ENCODE measurements at places on chromosomes 3 and 15.

DNA sequence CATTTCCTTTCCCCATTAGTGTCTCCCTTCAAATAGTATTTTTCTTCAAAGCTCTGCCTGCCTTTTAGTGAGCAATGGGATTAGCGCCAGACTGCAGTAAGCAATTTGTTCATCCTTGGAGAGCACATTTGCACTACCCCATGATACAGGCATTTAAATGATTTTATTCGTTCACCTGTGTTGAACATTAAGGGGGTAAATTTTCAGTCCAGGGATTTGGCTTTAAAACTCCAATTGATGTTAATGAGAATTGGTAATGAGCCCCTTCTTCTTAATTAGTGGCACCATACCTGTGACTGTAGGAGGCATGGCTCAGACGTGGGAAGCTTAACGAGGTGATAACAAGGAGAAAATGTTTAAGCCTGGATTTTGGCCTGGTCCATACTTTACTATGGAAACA, 161.4 kb upstream of the NANOGP8 start:
- no peak for DNase-seq

GRCh38 chr3:32592696-32593353, 22.2 kb upstream of the DYNC1LI1 start:
- DNase-seq: no peak

DNA sequence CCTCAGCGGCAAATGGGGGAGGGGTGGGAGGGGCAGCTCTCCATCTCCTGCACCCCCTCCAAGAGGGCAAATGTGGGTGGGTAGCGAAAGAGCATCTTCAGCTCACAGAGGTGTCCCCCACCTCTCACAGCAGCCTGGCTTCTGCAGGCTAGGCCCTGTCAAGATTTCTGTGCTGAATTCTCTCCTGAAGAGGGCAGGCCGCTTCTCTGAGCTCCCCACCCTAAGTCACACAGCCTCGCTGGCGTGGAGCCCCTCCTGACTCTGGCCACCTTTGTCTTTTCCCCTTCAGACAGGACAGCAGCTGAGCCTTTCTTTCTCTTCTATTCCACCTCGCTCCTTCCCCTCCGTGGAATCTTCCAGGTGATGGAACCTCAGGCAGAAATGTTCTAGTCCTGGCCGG, 26.3 kb upstream of the ADAMTS7 start:
- no peak for DNase-seq

DNA sequence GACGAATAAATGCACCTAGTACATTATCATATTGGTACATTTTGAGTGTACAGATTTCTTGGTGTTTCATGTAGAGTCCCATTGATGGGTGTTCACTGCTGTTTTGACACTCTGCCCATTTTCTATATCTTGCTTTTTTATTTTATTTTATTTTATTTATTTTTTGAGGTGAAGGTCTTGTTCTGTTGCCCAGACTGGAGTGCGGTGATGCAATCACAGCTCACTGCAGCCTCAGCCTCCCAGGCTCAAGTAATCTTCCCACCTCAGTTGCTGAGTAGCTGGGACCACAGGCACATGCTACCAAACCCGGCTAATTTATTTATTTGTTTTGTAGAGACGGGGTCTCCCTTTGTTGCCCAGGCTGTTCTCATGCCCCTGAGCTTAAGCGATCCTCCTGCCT, 44.2 kb downstream of the DNAJC13 start:
- DNase-seq: no peak

DNA sequence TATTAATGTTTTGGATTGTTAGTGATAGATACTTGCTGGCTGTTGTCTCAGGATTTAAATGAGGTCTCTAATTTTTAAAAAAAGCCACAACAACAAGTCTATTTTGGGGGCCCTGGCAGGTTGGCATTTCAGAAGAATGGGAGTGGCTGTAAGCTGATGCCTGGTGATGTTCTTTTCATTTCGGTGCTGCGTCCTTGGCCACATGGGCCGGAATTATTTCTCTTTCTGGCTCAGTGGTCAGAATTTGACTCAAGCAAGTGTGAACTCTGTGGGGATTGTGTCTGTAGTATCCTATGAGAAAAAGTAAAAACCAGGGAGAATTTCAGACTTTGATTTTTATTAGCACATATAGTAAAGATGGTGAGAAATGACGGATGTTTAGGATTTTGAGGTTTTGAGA, 203.0 kb downstream of the AKAP13 start:
- DNase-seq: peak; percentile 40

GRCh38 chr3:198079771-198080520, 119.9 kb downstream of the LMLN start:
- DNase-seq: peak; percentile 27

DNA sequence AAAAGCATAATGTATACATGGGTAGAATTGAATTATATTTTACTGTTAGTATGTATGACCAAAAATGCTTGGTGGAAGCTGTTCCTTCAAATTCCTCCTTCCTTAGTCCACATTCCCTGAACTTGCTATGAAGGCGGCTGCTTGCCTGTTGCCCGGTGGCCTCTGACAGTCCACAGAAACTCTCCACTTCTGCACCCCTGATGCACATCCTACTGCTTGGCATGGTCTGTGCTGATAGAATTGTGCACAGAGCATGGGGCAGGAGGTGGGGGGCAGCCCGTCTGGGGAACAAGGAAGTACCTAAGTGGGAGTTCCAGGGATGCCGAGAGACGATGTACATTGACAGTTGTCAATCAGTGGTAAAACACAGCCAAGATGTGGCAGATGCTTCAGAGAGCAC, 33.7 kb upstream of the GABRB3 start:
- DNase-seq: no peak

- peak; percentile 13 for DNase-seq
Observed at GRCh38 chr15:94451466-94451865, 220.1 kb downstream of the MCTP2 start.

- DNase-seq: no peak
Observed at GRCh38 chr15:95948411-95948810, 382.1 kb upstream of the NR2F2 start.

DNA sequence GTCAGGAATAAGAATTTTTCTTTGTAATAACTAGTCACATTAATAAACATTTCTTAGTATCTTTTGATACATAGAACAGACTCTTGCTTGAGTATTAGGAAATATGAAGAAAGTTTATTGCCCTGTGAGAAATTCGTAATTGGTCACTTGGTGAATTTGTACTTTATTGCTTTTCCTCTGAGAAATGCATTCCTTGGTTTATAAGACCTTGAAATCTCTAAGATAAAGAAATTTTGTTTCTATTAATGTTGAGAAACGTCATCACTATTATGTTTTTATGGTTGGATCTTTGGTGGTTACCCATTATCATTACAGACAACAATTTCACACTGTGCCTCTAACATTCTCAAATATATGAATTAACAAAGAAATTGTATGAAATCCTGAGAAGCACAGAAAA, 652.0 kb upstream of the NECTIN3 start:
- no peak for DNase-seq

DNA sequence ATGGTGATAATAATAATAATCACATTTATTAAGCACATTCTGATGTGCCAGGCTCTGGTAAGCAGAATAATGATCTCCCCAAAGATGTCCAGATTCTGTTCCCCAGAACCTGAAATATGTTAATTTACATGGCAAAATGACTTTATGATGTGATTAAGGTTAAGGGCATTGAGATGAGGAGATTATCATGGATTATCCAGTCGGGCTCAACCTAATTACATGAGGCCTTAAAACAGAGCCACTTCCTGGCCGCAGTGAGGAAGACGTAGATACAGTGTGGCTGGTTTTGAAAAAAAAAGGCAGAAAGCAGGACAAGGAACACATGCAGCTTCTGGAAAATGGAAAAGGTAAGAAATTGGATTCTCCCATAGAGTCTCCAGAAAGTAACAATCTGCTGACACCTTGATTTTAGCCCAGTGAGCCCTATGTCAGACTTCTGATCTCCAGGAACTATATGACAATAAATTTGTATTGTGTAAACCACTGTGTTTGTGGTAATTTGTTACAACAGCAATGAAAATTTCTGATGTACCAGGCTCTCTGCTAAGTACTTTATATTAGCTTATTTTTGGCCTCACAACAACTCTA, 126.7 kb downstream of the ALCAM start:
- no peak for DNase-seq

DNA sequence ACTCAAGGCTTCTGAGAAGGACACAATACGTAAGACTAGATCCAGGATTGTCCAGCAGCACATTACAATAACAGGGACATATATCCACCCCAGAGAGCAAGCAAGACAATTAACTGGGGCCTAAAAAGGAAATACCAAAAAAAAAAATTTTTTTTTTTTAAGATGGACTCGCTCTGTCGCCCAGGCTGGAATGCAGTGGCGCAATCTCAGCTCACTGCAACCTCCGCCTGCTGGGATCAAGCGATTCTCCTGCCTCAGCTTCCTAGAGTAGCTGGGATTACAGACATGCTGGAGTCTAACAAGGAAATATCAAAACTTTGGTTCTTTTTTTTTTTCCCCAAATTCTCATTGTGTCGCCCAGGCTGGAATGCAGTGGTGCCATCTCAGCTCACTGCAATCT, 28.8 kb upstream of the IMPDH2 start:
- DNase-seq: no peak

DNA sequence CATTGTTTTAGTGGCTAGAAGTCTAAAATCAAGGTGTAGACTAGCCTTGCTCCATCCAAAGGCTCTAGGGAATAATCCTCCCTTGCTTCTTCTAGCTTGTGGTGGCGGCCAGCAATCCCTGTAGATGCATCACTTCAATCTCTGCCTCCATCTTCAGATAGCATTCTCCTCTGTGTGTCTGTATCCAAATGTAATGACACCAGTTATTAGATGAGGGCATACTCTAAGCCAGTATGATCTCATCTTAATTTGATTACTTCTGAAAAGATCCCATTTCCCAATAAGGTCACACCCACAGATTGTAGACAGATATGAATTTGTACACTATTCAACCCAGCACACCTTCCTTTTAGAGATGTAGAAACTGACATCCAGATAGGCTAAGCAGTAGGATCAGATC, 334.5 kb upstream of the KCNMB2 start:
- DNase-seq: no peak

GRCh38 chr15:29569533-29570092, 252.7 kb downstream of the TJP1 start:
- DNase-seq: no peak

DNA sequence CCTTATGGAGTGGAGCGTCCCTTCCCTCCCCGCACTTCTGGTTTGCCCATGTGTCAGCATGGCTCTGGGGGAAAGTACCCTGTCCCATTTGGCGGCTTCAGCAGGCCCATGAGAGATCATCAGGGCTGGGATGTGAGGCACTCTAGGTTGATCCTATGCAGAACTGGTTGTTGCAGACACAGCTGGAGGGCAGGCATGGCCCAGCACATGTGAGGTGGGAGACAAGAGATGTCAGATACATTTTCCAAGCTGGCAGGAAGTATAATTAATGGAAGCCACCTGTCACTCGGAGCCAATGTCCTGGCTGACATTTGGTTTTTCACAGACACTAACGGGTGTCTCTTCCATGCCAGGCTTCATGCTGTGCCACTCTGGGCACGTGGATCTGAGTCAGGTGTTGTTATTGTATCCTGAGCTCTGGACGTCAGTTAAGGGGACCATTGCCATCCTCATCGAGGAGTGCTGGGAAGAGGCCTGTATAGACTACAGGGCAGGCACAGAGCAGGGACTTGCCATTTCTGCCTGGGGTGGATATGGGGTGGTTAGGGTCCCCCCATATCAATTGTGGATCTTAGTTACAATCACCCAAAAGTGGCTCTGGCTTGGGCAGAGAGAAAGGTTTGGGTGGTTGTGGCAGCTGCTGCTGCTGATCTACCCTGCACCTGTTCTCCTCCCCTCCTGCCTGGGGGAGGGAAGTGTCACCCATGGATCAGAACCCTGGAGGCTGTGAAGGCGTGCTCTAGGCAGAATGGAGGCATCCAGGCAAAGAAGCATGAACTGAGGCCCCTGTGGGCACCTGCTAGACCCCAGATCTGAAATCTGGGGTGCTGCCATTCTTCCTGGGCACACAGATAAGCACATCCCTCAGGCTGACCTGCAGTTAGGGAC, 140.7 kb downstream of the FBLN2 start:
- no peak for DNase-seq

GRCh38 chr3:9168241-9168741, 81.2 kb downstream of the SRGAP3 start:
- DNase-seq: no peak

GRCh38 chr15:74443100-74443909, 9.5 kb upstream of the SEMA7A start:
- DNase-seq: no peak

GRCh38 chr3:179526482-179526881, 36.2 kb upstream of the ACTL6A start:
- DNase-seq: no peak

GRCh38 chr15:63985221-63986184, 60.8 kb downstream of the DAPK2 start:
- peak; percentile 83 for DNase-seq

Measured in inflammatory macrophage treated with lipopolysaccharide for 1 hour (primary cell).